Right renal cortex interstitium (tissue), 3 donors: ENCODE measurements at places on chromosomes 6 and 20. TPM values are rescaled to one million over a fixed set of nuclear protein-coding genes. Genes with fewer than 3 reads are reported as not detected.

GABBR1 gene
- polyA plus RNA-seq, result 49.9 TPM

TCP11 gene
- polyA plus RNA-seq, result 1.9 TPM

CTCFL gene
- polyA plus RNA-seq, result 1.4 TPM

LPIN3 gene
- polyA plus RNA-seq, result 9.4 TPM

WFDC6 gene
- polyA plus RNA-seq, result 0.19 TPM

IBTK gene
- 50.1 TPM for polyA plus RNA-seq

ADGB gene
- 0.67 TPM for polyA plus RNA-seq

BPIFB2 gene
- polyA plus RNA-seq, result not detected

CCDC28A gene
- 29.7 TPM for polyA plus RNA-seq

CYP39A1 gene
- 9.3 TPM for polyA plus RNA-seq

HLA-DRB5 gene
- polyA plus RNA-seq, result 54.5 TPM

TULP1 gene
- 1.7 TPM for polyA plus RNA-seq

RBM24 gene
- 1.3 TPM for polyA plus RNA-seq

VSX1 gene
- polyA plus RNA-seq, result not detected

HUS1B gene
- polyA plus RNA-seq, result not detected

FOXQ1 gene
- polyA plus RNA-seq, result 10.9 TPM

RCAN2 gene
- 27.8 TPM for polyA plus RNA-seq

PSORS1C1 gene
- not detected for polyA plus RNA-seq

CAPN11 gene
- 0.17 TPM for polyA plus RNA-seq

HELZ2 gene
- polyA plus RNA-seq, result 10.4 TPM

TJAP1 gene
- 28.9 TPM for polyA plus RNA-seq

LRRN4 gene
- polyA plus RNA-seq, result 11.7 TPM

LRFN2 gene
- polyA plus RNA-seq, result 1.2 TPM

ASIP gene
- 0.28 TPM for polyA plus RNA-seq

STX11 gene
- polyA plus RNA-seq, result 1.0 TPM

TFAP2D gene
- polyA plus RNA-seq, result not detected

SAPCD1 gene
- 7.4 TPM for polyA plus RNA-seq

DNMT3B gene
- polyA plus RNA-seq, result 7.0 TPM

GLP1R gene
- 0.65 TPM for polyA plus RNA-seq
